ENCODE measurements at places on chromosomes 16 and 17. TPM values are rescaled to one million over a fixed set of nuclear protein-coding genes. Genes with fewer than 3 reads are reported as not detected.

Gene GAS2L2
- 0.09 TPM for total RNA-seq

- no peaks in the 10 kb centered on the region for H3K27me3 ChIP-seq
- DNase-seq, result peak; percentile 35
- H3K27ac ChIP-seq, result no peak overlapping the region
- peaks cover 4% of the 10 kb centered on the region for H3K4me1 ChIP-seq
- H3K4me3 ChIP-seq, result no peak overlapping the region
Measured at GRCh38 chr17:68733241-68734176, 132.3 kb upstream of the FAM20A start.

DNA sequence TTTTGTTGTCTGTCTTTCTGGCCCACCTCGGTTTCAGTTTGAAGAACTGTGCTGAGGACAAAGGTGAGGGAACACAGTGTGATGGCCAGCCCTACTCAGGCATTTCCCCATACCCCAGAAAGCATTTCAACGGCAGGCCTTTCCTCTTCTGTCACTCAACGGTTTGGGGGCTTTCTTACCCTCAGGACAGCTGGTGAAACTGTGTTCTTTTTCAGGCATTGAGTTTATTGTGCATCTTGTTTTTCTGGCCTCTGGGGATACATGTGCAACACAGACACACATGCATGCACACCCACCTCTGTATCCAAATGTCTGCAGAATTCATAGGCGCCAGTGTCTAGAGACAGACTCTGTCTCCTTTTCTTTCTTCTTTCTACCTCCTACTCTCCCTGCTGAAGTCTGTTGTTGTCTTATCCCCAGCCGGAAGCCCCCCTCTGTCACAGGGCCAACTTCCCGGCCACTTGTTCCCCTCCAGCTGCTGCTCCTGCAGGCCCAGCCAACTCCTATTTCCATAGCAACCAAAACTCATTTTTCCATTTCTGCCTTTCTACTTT lies 17.0 kb downstream of the CHD9 start:
- H3K27ac ChIP-seq, result peak overlapping the region; percentile 70
- no peak for DNase-seq
- no peaks in the 10 kb centered on the region for H3K27me3 ChIP-seq

GRCh38 chr17:43354371-43354770 lies 44.4 kb upstream of the ARL4D start:
- peaks cover 4% of the 10 kb centered on the region for H3K4me1 ChIP-seq
- no peak for DNase-seq
- no peaks in the 10 kb centered on the region for H3K27me3 ChIP-seq
- no peak overlapping the region for H3K4me3 ChIP-seq

DNA sequence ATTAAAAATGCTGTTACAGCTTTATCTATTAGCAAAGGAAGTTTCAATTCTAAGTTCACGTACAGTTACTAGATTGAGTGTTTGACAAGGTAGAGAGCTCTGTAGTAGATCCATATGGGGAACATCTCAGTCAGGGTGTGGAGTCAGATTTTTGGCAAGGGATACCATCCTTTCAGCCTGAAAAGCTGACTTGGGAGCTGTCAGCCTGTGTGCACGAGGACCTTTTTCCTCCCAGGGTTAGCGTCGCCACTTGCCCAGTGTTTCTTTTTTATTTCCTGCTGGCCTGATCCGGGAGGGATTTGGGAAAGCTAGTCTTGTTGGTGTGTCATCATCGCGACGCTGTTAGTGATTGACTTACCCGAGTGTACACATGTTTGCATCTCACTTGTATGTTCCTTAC lies 29.5 kb downstream of the WWOX start:
- H3K36me3 ChIP-seq, result no peaks in the 10 kb centered on the region
- H3K4me1 ChIP-seq, result no peaks in the 10 kb centered on the region
- no peak overlapping the region for H3K27ac ChIP-seq
- H3K27me3 ChIP-seq, result no peaks in the 10 kb centered on the region
- DNase-seq, result no peak
- no peak overlapping the region for H3K4me3 ChIP-seq

GRCh38 chr16:86199871-86200695 lies 301.1 kb downstream of the IRF8 start:
- H3K4me3 ChIP-seq, result no peak overlapping the region
- no peaks in the 10 kb centered on the region for H3K36me3 ChIP-seq
- no peak overlapping the region for H3K27ac ChIP-seq
- H3K4me1 ChIP-seq, result peaks cover 31% of the 10 kb centered on the region
- no peak for DNase-seq
- H3K27me3 ChIP-seq, result peaks cover 6% of the 10 kb centered on the region
